NCI-H1048 (cell line): ENCODE measurements at places on chromosomes 16 and 17.

DNA sequence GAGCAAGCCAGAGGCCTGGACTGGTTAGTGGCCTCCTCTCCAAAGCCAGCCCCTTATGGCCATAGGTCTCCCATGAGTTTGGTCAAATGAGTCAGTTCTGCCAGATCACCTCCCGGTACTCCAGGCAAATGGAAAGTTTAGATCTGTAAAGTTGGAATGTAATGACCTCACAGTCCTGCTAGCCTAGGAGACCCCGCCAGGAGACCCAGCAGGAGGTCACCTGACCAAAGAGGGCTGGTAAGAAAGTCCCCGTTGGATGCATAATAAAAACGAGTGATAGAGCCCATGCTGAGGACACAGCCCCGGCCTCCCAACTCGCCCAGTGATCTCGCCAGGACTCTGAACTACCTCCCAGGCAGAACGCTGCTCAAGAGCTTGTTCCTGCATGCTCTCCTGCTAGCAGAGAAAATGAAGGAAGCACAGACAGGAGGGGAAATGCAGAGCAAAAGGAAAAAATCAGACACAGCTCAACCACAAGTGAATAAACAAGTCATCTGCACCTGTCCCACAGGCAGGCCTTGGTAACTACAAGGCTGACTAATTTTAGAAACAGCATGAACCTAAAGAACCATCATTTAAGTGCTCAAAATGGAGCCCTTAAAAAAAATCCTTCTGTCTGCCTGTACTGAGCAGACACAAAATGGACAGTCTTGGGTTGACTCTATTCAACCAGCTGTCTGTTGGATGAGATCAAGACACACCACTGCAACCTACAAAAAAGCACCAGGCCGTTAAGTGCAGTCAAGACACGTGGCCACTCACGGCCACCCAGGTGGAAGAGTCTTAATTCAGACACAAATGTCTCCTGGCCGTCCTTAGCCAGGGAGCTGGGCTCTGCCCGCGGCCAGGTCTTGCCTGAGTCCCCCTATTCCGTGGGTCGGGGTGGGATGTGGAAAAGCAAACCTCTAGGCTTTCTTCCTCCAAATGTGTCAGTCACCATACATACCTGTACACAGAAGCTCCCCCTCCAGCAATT, 9.2 kb downstream of the CDIP1 start:
- no peak for DNase-seq

DNA sequence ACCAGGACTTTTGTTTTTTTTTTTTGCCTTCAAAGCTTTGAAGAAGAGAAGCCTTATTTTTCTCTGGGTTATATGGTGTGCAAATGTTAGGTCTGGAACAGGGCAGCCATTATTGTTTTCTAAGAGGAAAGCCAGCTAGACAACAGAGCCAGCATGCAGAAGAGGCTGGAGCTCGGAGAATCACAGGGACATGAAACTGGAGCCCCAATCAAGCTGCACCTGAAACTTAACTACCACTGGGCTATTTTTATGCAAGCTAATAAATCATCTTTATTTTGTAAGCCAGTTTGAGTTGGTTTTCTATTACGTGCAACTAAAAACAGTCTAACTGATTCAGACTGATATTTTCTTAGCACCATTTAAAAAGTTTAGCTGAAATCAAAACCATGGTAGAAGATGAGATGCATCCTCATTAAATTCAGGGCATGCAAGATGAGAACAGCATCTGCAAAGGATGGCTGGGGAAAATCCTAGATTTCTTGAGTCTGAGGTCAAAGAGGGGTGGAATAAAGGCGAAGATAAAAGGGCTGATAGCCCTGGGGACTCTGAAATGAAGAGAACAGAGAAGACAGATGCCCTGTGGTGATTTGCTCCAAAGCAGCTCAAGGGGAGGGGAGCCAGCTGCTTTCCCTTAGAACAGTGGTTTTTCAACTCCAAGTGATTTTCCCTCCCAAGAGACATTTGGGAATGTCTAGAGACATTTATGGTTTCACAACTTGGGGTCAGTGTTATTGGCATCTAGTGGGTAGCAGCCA, 177.1 kb upstream of the WSCD1 start:
- no peak for DNase-seq

DNA sequence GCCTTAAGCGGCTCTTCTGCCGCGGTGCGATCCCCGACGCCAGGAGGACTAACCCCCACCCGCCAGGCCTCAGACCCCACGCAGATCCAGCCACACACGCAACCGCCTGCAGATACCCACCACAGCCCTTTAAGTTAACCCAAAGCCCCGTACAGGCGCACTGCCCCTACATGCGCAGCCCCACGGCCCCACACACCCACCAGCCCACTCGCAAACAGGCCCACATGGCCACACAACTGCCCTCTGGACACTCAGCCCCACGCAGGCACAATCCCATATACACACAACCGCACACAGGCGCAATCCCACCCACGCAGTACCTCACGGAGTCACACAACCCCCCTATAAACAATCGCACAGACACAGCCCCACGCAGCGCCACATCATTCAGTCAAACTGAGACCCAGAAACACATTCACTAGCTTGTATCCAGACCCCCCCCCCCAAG, 41.7 kb downstream of the RAI1 start:
- DNase-seq: no peak

- no peak for DNase-seq
Observed at GRCh38 chr16:72241930-72242329, 70.0 kb upstream of the PMFBP1 start.

DNA sequence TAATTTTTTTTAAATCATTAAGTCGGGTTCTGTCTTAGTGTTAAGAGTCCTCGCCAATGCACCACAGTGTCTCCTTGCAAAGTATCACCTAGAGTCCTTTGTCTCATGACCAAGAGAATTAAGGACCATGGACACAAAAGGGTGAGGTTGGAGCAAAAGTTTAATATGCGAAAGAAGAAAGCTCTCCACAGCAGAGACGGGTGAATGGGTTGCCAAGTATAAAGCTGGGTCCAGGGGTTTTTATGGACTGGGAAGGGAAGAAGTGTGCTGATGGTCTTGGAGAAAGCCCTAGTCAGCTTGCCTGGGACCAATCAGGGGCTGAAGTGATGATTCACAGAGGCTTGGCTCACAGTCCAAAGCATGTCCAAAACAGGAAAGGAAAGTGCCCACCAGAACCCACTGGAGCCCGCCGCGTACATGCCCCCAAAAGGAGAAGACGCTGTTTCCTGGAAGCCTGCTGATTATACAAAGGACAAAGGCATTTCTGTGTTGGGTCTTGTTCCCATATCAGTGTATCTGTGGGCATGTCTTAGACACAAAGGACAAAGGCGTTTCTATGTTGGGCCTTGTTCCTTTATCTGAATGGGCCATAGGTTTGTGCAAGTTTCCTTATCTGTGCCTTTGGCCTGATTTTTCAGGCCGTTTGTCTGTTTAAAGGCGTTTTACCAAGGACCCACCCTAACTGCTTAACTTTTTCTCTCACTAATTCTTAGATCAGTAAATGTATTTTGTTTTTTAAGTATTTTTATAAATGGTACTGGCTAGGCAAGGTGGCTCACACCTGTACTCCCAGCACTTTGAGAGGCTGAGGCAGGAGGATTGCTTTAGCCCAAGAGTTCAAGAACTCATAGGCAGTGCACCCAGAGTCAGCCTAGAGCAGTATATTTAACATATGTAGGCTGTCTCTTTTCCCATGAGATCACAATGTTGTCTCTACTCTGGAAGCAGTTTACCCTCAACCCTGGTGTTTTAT, 28.7 kb upstream of the ATF7IP2 start:
- DNase-seq: no peak

DNA sequence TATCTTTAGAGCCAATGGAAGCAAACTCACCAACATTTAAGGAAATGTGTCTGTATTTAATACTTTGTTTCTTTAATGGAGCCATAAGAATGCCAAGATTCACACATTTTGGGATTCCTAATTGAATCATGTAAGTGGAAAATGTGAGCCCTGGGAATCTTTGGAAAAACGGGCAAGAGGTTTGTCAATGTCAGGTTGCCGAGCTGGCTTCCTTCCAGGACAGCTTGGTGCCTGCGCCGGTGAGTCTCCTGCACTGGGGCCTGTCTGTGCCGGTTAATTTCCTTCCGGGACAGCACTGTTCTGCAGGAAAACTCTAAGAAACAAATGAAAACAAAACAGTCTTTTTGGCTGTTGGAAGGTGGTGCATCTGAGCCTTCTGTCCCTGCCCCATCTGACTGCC, 210.6 kb downstream of the HAPSTR1 start:
- no peak for DNase-seq

- DNase-seq: no peak
Observed at GRCh38 chr16:25996052-25996451, 304.3 kb downstream of the HS3ST4 start.

DNA sequence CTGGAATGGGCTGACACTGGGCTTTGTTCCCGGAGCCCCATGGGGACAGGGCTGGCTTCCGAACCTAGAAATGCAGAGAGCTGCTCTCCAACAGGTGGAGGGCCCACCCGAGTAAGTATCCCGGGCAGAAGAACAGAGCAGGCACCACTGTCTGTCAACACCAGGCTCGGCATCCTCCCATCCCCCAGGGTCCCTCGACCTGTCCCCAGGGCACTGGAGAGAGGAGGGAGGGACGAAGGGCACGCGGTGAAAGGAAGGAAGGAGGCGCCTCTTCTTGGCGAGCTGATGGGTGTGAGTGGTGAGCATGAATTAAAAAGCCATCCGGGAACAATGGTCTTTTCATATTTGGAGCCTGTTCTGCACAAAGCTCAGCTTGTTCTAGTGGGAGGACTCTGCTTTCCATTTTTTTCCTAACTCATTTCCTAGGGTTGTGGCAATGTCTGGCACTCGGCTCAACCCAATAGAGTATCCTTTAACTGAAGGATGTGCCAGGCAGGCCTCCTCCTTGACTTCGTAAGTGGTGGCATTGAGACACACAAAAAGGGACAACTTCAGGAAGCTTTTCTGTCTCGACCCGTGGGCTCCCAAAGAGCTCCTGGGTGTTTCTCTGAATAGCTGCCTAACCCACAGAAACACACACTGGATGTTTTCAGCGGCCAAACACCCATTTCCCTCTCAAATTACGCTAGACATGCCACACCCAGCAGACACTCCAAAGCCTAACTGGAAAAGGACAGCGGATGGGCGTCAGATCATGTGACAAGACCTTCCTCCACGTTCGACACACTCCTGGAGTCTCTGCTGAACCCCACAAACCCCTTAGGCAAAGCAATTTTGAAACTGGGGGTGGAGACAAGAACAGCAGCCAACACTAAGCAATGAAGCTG, 47.7 kb downstream of the ZFHX3 start:
- DNase-seq: peak; percentile 64

DNA sequence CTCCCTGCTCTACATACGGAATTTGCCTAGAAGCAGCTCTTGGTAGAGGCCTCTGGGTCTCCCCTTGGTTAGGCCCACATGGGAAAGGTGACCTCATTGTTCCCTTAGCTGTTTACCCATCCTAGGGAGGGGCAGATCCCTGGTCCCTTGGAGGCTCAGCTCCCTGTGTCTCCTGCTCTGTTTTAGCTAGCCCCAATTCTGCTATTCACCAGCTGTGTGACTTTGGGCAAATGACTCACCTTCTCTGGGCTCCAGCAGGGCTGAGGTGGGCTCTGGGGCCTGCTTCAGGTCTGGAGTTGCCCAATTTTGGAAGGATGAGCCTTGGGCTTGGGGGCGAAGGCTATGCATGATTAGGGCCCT, 3.9 kb downstream of the ABCC3 start:
- DNase-seq: no peak

DNA sequence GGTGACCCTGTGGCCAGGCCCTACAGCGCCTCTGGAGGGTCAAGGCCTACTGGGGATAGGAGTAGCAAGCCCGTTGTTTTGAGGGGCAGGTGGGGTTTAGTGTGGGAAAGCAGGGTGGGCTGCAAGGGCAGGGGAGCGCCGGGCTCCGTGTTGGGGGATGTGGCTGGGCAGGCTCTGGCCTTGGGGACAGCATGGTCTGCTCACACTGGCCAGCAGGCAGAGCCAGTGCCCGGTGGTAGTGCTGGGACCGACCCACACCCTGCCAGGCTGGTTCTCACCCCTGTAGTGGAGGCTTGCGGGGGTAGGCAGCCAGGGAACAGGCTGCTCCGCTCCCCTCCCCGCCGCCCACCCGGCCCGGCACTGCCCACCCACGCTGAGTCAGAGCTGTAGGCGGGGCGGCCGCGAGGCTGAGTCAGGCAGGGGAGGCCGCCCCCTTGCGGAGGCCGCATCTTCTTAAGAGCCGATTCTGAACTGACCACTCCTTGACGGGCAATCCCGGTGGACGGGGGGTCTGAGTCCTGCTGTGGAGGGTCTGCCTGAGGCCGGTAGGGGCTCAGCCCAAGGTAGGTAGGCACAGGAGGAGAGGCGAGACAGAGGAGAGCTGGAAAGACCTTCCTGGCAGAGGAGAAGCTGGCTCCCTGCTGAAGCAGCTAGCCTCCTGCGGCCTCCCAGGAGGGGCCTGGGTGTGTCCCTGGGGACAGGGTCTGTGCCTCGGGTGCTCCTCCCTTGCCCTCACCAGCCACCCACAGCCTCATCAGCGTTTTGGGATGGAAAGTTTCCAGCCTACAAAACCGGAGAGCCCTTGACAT, 62.4 kb downstream of the BAIAP2 start:
- DNase-seq: no peak

GRCh38 chr17:29401258-29401657, 11.1 kb downstream of the TAOK1 start:
- DNase-seq: no peak

GRCh38 chr16:84049403-84050060, 6.9 kb upstream of the SLC38A8 start:
- DNase-seq: no peak

- DNase-seq: no peak
Observed at GRCh38 chr16:57689762-57690558, 4.6 kb upstream of the DRC7 start.

DNA sequence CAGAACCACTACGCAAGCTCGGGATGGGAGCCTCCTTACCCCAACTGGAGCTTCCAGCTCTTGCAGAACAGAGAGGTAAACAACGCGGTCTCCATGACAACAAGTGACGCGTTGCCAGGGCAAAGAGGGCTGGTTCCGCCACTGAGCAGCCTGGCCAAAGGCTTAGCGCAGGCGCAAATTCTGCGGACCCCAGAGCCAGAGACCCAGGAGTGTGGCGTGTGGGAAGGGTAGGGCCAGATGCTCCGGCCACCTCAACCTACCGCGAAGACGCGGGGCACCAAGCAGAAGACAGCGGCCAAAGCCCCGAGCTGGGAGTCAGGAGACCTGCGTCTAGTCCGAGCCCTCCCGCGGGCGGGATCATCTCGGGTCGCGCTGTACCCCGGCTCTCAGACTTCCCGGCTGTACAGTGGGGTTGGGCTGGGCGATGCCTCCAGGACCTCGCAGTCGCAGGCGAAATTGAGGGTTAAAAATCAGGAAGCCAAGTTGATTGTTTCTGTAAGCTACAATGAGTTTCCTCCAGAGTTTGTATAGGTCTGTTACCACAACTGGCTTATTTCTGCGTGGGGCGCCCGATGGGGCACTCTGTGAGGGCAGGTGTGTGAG, at the start of gene TEKT1:
Gene TEKT1 (minus strand): TSS at position 69 of the 603 bp plus-strand sequence. CDS start 1,353 bp downstream, outside the sequence.
- no peak for DNase-seq

GRCh38 chr17:6525141-6525540, 31.2 kb downstream of the PITPNM3 start:
- no peak for DNase-seq

- no peak for DNase-seq
Observed at GRCh38 chr17:8940866-8941471, 24.5 kb downstream of the PIK3R5 start.

GRCh38 chr17:17808706-17809432, 27.9 kb downstream of the SREBF1 start:
- no peak for DNase-seq
